ENCODE measurements at places on chromosomes 3 and 15. TPM values are rescaled to one million over a fixed set of nuclear protein-coding genes. Genes with fewer than 3 reads are reported as not detected.

SLC9A9 gene
- 3.0 TPM for total RNA-seq

CMTM7 gene
- total RNA-seq, result 48.0 TPM

PAK6 gene
- total RNA-seq, result 17.7 TPM

GP5 gene
- total RNA-seq, result 0.07 TPM

DRD3 gene
- total RNA-seq, result not detected

FGF7 gene
- total RNA-seq, result not detected

ZNF80 gene
- total RNA-seq, result not detected

SHC4 gene
- total RNA-seq, result 4.2 TPM

DNA sequence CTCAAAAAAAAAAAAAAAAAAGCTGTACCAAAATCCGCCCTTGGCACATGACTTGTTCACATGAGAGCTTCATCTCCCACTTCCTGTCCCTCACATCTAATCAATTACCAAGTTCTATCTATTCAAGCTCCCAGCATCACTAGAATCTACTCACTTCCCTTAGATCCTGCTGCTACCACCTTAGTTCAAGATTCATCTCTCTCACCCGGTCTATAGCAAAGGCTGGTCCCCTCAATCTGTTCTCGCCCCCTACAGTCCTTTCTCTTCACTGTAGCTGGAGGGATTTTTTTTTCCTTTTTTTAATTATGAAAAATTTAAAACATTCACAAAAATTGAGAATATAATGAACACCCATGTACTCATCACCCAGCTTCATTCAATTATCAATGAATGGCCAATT is 16.7 kb upstream of the GPR160 start:
- no peak for DNase-seq

GRCh38 chr3:133386876-133387275 is 13.0 kb upstream of the BFSP2 start:
- no peak for DNase-seq

- no peak for DNase-seq
Measured at GRCh38 chr3:87626546-87626945, 350.2 kb upstream of the POU1F1 start.

DNA sequence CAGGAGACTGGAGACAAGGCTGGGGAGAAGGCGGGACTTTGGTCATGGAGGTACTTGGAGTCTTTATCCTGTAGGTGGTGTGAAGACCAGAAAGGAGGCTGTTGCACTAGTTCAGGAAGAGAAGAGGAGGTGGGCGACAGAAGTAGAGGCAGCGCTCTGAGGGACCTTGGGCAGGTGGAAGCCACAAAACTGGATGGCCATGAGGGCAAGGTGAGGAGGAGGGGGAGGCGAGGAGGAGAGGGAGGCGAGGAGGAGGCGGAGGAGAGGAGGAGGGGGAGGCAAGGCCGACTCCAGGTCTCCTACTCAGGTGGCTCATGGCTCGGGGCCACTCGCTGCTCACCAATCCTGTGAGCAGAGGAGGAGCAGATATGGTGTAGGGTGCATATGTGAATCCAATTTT is 125.6 kb downstream of the RPLP1 start:
- no peak for DNase-seq

DNA sequence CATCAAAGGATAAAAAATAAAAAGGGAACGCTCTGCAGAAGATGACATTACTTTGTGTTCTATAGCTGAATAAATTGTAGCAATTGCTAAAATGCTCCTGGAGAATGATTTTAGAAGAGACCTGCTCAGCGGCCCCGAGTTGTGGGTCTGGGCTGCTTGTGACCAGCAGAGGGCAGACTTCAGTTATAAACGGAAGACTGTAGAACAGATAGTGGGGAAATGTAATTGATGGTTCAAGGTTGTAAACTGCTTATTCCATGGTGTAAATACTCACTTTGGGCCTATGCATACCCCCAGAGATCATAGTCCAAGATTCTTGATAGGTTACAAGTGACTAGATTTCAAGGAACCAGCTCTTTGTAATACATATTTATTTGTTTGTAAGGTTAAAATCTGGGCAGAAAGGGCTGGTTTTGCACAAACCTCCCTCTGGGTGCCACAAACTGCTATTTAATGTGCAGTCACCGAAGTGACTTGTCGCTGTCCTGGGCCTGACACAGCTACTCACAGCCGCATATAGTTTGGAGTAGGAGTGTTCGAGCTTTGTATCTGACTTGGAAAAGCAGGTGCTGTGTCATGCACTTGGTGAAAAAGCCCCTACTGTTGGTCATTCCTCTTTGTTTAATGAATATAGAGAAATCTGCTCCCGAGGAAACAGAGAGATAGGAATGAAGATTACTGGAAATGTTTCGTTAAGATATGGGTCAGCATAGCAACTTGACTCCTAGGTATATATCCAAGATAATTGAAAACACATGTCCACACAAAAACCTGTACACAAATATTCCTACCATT is 34.7 kb upstream of the NDUFB4 start:
- no peak for DNase-seq

DNA sequence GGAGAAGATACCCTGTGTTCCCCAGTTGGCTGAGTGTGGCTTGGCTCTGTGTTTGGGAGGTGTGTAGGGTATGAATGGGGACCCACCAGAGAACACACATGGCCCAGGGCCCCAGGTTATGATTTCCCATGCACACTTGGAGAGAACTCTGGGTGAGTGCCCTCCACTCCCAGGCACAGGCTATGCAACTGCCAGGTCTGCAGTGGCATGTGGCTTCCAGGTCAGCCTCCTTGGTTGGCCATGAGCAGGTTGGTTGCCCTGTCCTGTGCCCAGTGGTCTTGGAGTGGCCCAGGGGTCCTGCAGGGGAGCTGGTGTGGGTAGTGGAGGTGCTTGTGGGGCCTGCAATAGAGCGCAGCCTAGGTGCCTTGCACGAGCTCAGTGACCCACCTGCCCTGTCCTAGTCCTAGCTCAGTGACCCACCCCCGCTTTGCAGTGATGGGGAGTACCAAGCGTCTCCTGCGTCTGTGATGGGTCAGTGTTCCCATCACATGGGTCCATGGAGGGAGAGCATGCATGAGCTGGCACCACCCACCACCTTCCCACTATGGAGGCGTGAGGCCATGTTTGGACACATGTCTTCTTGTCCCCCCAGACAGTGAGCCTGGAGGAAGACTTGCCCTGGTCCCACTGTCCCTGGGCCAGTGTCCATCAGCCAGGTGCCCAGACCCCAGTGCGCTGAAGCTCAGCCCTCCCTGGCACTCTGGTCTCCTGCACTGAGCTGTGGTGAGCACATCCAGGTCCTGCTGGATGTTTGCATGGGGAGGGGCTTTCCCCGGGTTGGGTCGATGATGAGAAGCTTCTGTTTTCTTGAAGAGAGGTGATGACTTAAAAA is 217.3 kb downstream of the SNRPN start:
- DNase-seq, result no peak

- DNase-seq, result no peak
Measured at GRCh38 chr3:194247350-194247740, 103.8 kb downstream of the CPN2 start.

DNA sequence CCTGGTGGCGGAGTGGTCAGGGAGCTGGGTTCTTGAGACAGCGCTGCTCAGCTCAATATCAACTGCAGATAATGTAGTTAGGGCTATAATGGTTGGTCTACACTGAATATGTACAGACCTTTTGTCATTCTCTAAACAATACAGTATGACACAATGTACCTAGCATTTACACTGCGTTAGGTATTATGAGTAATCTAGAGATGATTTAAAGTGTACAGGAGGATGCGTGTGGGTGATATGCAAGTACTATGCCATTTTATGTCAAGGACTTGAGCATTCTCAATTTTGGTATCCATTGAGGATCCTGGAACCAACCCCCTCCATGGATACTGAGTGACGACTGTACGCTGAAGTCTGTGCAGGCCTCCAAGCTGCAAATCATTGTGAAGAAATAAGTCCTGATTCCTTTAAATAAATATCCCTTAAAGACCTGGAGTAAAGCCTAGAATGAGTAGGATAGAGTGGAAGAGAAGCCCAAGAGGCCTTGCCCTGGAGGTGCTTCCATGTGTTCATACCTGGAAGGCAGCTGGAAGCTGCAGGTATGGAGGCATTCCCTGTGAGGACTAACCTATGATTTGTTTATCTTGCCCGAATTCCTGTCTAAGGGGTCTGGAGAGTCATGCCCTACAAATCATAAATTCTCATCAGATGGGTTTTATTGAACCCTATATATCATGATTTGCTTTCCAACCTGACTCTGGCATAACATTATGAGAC is 15.7 kb upstream of the RTP1 start:
- no peak for DNase-seq

DNA sequence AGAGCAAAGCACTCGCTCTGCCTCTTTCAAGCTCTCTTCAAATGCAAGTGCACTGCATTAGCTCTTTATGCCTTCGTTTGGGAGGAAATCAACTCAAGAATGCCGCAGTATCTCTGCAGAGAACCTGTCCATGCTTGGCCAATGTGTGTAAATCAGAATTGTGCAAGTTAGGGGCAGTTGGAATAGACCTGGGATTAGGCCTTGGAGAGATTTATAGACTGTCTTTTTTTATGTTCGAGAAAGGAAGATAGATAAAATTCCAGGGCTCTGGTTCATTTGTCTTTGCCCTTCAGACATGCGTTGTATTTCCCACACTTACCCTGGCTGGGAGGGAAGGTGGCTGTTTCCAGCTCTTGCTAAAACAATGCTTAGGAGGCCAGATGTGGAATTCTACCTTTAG is 163.7 kb downstream of the MOBP start:
- no peak for DNase-seq

Data from kidney epithelial cell (primary cell).